Right lobe of liver (tissue), 6 donors: ENCODE measurements at places on chromosomes 7 and 10. TPM values are rescaled to one million over a fixed set of nuclear protein-coding genes. Genes with fewer than 3 reads are reported as not detected.

- no peaks in the 10 kb centered on the region for H3K27me3 ChIP-seq
- no peaks in the 10 kb centered on the region for H3K4me1 ChIP-seq
- no peak overlapping the region for H3K4me3 ChIP-seq
- DNase-seq: no peak
- no peak overlapping the region for H3K27ac ChIP-seq
- H3K36me3 ChIP-seq: no peaks in the 10 kb centered on the region
Observed at GRCh38 chr7:22387583-22387982, 30.6 kb upstream of the RAPGEF5 start.

DNA sequence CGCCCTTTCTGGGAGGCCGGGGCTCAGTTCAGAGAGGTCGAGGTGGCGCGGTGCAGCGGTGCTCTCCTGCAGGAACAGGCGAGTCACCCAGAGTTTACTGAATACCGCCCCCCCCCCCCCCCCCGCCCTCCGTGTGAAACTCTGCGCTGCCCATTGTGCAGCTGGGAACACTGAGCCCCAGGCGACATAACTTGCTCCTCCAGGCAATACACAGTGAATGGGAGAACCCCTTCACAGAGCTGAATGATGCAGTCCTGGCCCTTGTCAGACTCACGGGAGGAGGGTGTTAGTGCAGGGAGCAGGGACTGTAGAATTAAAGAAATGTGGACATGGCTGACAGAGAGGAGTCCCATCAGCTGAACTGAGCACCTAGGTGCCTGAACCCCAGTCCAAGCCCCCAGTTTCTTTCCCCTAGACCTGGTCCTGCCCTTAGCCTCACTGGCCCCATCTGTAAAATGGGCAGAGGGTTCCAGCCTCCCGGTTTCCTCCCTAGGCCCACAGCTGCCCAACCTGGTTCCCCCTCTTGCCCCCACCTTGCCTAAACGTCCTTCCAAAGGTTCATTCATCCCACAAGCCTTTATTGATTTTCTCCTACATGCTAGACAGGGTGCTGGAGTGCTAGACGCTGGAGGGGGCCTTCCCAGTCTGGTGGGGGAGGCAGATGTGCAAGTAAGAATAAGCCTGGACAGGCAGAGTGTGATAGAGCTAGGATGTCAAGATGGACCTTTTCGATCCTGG, 869 bp upstream of the LOXL4 start:
- H3K27ac ChIP-seq: no peak overlapping the region
- peaks cover 19% of the 10 kb centered on the region for H3K4me1 ChIP-seq
- H3K36me3 ChIP-seq: no peaks in the 10 kb centered on the region

- no peak for DNase-seq
- H3K27me3 ChIP-seq: no peaks in the 10 kb centered on the region
- no peak overlapping the region for H3K4me3 ChIP-seq
- H3K27ac ChIP-seq: no peak overlapping the region
- H3K36me3 ChIP-seq: no peaks in the 10 kb centered on the region
Observed at GRCh38 chr10:76080991-76081390, 649.6 kb downstream of the LRMDA start.

DNA sequence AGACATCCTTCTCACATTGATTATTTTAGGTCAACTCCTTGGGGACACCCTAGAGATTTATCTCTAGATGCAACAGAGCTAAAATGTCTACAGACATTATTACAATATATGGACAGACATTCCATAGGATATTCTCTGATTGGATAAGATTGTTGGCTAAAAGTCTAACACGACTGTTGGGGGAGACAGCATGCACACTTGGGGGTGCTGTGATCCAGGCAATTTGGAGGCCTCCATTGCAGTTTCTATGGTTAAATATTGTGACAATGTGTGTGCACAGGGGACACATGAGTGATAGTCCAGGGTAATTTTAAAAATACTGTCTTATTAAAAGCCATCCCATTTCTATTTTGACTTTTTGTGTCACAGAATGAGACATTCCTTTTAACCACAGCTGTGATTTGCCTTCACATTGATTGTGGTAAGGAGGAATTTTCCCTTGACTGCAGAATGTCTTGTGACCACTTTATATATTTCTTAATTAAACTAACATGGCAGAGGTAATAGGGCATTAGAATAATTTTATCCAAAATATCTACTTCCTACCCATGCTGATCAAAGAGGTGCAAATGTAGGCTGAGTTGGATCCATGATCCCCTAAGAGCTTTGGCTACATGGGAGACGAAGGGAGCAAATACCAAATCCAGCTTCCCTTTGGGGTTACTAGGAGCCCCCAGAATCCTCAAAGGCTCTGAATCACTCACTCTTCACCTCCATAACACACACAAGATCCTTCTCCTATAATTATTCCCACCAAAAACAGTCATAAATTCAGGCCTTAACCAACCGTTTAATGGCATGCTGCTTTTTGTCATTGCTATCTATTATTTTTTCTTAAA, 7.3 kb downstream of the TFPI2 start:
- H3K27ac ChIP-seq: no peak overlapping the region
- H3K36me3 ChIP-seq: no peaks in the 10 kb centered on the region
- no peaks in the 10 kb centered on the region for H3K27me3 ChIP-seq
- no peak for DNase-seq
- H3K4me3 ChIP-seq: no peak overlapping the region

The WDR91 gene
- 7.9 TPM for total RNA-seq

GRCh38 chr7:14637968-14638367, 264.6 kb downstream of the DGKB start:
- no peaks in the 10 kb centered on the region for H3K4me1 ChIP-seq
- H3K4me3 ChIP-seq: no peak overlapping the region
- DNase-seq: no peak
- H3K36me3 ChIP-seq: no peaks in the 10 kb centered on the region
- H3K27ac ChIP-seq: no peak overlapping the region

The DCLRE1A gene
- 8.3 TPM for total RNA-seq

DNA sequence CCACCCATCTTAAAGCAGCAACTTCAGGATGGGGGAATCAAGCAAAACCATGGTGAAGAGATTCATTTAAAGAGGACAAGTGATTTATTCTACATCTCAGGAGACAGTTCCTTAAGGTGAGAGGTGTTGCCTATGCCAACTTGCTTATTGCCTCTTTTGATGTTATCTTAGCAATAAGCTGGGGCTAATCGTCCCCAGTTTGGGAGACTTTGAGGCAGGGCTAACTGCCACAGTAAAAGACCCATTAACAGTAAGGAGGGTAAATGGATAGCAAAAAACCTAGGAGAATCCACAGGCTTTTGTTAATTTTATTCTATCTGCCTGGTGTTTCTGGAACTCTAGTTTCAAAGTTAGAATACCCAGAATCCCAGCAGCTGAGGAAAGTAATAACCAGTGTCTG, 22.1 kb upstream of the HERPUD2 start:
- no peaks in the 10 kb centered on the region for H3K4me1 ChIP-seq
- no peaks in the 10 kb centered on the region for H3K36me3 ChIP-seq
- H3K27ac ChIP-seq: no peak overlapping the region
- DNase-seq: no peak
- H3K4me3 ChIP-seq: no peak overlapping the region

The ANKRD30A gene
- not detected for total RNA-seq

The CALML5 gene
- total RNA-seq: not detected

The DPYSL4 gene
- not detected for total RNA-seq

DNA sequence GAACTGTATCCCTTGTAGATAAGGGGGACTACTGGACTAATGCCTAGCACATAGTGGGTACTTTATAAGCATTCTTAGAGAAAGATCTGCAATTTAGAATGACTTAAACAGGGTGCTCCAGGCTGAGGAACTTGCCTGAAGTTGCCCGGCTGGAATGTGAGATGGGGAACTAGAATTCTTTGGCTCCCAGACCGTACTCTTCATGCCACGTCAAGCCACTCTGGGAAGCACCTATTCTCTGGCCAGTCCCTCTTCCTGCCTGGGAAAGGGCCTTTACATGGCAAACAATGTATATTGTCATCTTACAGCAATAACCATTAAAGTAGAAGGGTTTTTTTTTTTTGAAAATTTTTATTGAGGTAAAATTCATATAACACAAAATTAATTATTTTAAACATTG, 34.5 kb downstream of the ATXN7L1 start:
- no peaks in the 10 kb centered on the region for H3K36me3 ChIP-seq
- H3K4me1 ChIP-seq: no peaks in the 10 kb centered on the region
- H3K27ac ChIP-seq: no peak overlapping the region
- no peak for DNase-seq

- no peak for DNase-seq
- no peaks in the 10 kb centered on the region for H3K27me3 ChIP-seq
- no peak overlapping the region for H3K4me3 ChIP-seq
- H3K4me1 ChIP-seq: no peaks in the 10 kb centered on the region
- no peaks in the 10 kb centered on the region for H3K36me3 ChIP-seq
- no peak overlapping the region for H3K27ac ChIP-seq
Observed at GRCh38 chr10:130817046-130817624, 494.4 kb downstream of the TCERG1L start.

- H3K4me1 ChIP-seq: no peaks in the 10 kb centered on the region
- H3K36me3 ChIP-seq: no peaks in the 10 kb centered on the region
- H3K4me3 ChIP-seq: no peak overlapping the region
- no peak for DNase-seq
- H3K27me3 ChIP-seq: no peaks in the 10 kb centered on the region
- no peak overlapping the region for H3K27ac ChIP-seq
Observed at GRCh38 chr7:84981055-84981976, 205.5 kb downstream of the SEMA3D start.

DNA sequence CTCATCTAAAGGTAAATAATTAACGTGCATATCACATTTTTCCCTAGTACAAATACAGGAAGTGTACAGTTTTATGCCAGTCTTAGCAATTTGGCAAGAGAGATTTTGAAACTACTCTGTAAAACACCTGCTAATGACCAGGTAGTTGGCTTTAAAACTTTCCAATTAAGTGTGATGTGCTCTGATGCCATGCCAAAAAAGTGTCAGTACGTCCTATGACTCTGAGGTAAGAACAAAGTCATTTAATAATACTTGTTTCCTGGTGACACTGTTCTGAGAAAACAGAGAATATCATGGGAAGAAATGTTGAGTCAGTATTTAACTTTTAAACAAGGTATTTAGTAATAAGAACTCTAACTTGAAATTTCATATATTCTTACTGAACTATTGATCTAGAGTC, 9.6 kb downstream of the PDZD8 start:
- no peaks in the 10 kb centered on the region for H3K36me3 ChIP-seq
- DNase-seq: no peak
- H3K4me1 ChIP-seq: peaks cover 2% of the 10 kb centered on the region
- peak overlapping the region; percentile 58 for H3K27ac ChIP-seq

- peak overlapping the region; percentile 92 for H3K27ac ChIP-seq
- peak overlapping the region; percentile 81 for H3K4me3 ChIP-seq
- no peak for DNase-seq
Observed at GRCh38 chr7:77416621-77417371, 647 bp upstream of the GSAP start.

The CLRN3 gene
- 17.7 TPM for total RNA-seq

The SUGCT gene
- 21.0 TPM for total RNA-seq

- DNase-seq: no peak
- no peak overlapping the region for H3K27ac ChIP-seq
- no peaks in the 10 kb centered on the region for H3K36me3 ChIP-seq
- H3K4me3 ChIP-seq: no peak overlapping the region
- no peaks in the 10 kb centered on the region for H3K27me3 ChIP-seq
Observed at GRCh38 chr7:38383281-38383680, 109.8 kb upstream of the TARP start.

The LLCFC1 gene
- total RNA-seq: not detected
